ENCODE measurements at places on chromosomes 12 and 14.

GRCh38 chr12:64081008-64081404, 141.1 kb downstream of the KICS2 start:
- no peak for DNase-seq

- no peak for DNase-seq
Measured at GRCh38 chr12:7154042-7154441, 23.9 kb downstream of the CLSTN3 start.

DNA sequence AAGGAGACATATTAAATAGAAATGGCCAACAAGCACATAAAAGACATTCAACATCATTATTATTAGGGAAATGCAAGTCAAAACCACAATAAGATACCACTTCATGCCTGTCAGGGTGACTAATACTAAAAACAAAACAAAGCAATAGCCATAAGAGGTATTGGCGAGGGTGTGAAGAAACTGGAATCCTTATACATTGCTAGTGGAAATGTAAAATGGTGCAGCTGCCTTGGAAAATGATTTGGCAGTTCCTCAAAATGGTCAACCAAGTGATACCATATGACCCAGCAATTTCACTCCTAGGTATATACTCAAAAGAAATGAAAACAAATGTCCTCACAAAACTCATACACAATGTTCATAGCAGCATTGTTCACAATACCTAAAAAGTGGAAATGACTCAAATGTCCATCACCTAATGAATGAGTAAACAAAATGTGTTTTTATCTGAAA, 27.0 kb downstream of the GPR135 start:
- no peak for DNase-seq

GRCh38 chr12:9811621-9812020, 15.7 kb upstream of the KLRF1 start:
- DNase-seq, result no peak

DNA sequence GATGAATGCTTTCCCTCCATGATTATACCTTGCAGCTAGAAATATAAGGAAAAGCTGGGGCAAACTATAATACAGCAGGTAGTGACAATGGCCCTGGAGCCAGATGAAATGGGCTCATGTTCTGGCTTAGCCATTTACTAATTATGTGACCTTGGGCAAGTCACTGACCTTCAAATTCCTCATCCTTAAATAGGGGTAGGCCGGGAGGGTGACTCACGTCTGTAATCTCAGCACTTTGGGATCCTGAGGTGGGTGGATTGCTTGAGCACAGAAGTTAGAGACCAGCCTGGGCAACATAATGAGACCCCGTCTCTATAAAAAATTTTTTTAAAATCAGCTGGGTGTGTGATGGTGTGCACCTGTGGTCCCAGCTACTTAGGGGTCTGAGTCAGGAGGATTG, 155.4 kb downstream of the C12orf75 start:
- DNase-seq, result no peak

GRCh38 chr12:82966001-82966559, 279.4 kb downstream of the TMTC2 start:
- no peak for DNase-seq

DNA sequence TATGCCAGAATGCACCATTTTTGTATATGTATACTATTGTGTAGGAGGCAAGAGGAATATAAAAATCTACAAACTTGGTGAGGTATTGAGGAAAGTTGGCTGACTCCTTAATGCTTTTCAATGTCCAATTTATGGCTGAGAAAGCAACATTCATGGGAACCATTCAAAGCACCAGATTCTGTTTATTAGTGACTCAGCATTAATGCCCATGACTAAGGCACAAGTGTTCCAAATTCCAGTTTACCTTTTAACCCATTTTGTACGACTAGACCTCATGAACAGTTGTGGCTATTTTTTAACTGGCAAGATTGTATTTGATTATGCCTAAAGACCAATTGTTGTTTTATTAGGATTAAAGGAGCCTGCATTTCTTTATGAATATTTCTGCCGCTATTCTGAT, 375.4 kb upstream of the ATP2B1 start:
- DNase-seq, result no peak

GRCh38 chr14:74531467-74531866, 37.9 kb downstream of the ISCA2 start:
- DNase-seq, result no peak

GRCh38 chr14:63563370-63564026, 20.3 kb upstream of the PPP2R5E start:
- DNase-seq, result no peak

- no peak for DNase-seq
Measured at GRCh38 chr12:110816779-110817178, 30.0 kb upstream of the CCDC63 start.

DNA sequence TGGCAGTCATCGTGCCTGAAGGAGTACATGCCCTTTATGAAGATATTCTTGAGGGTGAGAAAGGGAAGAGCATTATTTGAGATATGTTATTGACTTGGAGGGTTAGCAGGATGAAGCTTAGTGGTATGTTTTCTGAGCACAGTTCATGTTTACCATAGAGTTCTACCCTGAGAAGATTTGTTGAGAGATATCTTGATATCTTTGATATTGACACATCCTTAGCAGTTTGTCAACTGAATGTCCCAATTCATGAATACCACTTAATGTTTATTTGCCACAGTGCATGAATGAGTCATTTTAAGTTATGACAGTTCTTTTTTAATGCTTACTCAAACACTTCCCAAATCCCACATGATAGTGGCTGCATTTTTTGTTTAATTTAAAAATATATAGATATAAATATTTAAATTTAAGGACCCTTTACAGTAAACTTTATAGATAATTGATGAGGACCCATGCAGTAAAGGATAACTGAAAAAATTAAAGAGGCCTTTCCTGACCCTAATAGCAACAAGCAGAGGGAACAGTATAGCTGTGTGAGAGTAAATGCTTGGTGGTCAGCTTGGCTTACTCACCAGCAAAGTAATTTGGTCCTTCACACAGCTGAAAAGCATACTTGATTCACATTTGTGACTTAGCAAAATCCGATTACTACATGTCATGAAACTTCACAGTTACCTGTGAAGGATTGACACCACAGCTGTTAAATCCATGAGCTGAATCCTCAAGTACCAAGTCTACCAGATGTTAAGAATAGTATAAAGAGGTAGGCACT, 25.8 kb downstream of the SLC39A9 start:
- no peak for DNase-seq

GRCh38 chr12:130922511-130922953, 31.2 kb upstream of the ADGRD1 start:
- no peak for DNase-seq

DNA sequence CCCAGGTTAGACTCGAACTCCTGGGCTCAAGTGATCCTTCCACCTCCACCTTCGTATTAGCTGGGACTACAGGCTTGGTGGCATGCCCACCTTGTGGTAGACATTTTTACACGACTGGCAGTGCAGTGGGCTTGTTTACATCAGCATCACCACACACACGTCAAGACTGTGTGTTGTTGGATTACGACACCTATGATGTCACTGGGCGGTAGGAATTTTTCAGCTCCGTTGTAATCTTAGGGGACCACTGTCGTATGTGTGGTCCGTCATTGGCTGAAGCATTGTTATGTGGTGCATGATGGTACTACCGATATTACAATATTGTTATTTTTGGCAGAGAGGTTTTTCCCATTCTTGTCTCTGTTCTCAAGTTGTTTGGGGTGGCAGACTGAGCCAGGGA, 50.7 kb downstream of the TSPAN9 start:
- DNase-seq, result no peak

DNA sequence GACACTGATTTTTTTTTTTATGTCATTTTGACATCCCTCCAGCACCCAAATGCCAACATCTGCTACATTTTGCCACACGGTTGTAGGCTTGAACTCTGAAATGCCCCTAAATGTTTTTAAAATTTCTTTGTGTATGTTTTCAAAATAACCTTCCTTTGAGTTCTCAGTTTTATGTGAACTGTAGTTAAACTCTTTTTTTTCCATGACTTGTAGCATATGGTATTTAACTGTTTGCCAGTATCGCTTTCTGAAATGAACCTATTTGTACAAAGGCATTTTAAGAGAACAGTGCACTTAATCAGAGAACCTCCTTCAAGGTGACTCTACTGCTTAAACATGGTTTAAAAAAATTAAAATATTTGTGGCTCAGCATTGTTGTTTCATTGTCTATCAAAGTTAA, 61.5 kb downstream of the PDE3A start:
- no peak for DNase-seq

- peak; percentile 17 for DNase-seq
Measured at GRCh38 chr14:24734917-24735500, 101.0 kb upstream of the GZMB start.

DNA sequence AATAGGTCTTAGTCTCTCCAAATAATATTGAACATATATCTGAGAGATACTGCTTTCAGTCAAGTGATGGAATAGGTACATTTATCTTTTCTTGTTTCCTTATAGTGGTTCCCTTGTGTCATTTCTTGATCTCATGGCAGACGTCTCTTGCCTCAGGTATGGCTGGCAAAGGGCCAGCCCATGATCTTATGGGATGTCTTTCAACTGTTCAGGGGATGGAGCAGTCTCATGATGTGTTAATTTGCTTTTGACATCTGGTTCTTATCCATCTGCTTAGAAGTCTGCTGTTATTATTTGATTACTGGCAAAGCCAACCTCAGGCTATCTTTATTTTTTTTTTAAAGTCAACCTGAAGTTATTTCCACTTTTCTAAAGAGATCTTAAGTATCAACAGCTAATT, 262.9 kb downstream of the TMEM117 start:
- no peak for DNase-seq

DNA sequence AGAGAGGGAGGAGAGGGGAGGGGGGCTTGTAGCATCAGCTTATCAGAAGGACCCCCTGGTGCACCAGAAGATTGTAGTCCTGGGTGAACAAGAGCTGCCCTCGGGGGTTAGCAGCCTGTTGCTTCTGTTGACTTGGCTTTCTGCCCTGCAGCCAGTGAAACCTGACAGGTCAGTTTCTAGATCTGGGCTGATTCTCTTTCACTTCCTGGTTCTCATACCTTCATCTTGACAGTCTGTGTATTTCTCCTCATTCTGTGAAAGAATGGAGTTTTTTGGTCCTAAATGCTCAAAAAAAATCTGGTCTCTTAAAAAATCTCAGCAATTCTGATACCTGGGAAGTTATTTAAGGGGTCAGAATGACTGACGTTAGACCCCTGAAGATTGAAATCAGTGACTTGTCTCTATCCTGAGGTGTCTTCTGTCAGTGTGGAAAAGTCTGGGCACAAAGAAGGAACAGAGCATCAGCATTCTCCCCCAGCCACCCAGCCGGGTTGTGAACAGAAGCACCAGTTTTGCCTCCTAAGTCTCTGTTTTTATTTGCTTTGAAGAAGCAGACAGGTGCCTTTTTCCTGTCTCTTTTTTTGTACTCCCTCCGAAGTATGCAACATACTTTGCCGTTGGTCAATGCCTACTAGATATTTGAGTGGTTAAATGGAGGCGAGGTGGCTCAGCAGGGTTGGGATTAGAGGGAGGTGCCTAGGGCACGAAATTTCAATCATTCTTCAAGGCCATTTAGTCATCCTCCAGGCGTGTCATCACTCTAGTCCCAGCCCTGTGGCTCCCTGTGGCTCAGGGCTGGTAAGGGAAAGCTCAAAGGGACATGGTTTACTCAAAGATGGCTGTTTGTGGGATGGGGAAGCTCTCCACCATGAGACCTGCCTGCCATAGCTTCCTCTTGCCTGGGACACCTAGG, 24.0 kb downstream of the TTC9 start:
- no peak for DNase-seq

- no peak for DNase-seq
Measured at GRCh38 chr12:66428261-66428660, 126.0 kb downstream of the HELB start.
